ENCODE measurements at places on chromosomes 2 and 18.
A peak's percentile ranks its signal among the peaks of the same experiment; 100 is the strongest.

DNA sequence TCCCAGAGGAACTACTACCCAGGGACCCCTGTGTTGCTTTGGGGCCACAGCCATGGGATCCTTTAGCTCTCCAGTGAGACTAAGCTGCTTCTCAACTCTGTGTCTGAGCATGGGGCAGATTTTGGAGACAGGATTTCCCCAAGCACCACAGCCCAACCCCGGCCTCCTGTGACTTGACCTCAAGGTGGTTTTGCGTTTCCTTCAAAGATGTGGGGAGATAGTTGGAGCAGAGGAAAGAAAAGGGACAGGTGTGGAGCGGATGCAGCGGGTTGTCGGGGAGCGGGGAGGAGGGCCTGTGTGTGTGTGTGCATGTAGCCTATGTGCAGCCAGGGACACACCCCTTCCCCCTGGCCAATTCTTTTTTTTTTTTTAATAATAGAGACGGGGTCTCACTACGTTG lies 10.2 kb downstream of the ARID5A start:
- DNase-seq = no peak

DNA sequence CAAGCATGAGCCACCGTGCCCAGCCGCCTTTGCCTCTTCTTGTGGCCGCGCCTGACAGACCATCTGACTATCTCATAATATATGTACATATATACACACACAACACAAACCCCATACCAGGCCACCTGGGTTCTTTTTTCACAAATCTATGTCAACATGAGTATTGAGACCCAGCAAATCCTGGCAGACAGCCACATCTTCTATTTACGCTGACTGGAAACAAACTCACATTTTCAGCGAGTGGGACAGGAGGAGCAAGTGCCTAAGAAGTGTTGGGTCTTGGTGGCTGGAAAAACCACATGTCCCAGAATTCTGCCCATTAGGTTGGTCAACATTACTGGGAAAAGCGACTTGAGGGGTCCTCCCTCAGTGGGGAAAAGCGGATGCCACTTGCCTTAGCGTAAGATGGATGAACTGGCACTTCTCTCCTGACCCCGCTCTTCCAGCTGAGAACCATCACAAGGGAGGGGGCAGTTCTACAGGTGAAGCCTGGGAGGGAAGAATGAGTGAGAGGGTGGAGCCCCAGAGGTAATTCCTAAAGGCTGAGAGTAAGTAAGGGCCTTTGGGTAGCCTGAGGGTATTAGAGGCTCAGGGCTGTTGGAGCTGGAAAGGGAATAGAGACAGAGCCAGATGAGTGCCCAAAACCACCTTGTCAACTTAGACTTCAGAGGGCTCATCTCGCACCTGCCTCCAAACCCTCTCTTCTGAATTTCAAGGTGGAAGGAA lies 1.9 kb downstream of the SCYGR3 start:
- no peak for DNase-seq

- DNase-seq = no peak
Observed at GRCh38 chr2:185628985-185629384, 109.6 kb upstream of the FSIP2 start.

GRCh38 chr18:43735570-43735969 lies 458.3 kb upstream of the SYT4 start:
- no peak for DNase-seq

DNA sequence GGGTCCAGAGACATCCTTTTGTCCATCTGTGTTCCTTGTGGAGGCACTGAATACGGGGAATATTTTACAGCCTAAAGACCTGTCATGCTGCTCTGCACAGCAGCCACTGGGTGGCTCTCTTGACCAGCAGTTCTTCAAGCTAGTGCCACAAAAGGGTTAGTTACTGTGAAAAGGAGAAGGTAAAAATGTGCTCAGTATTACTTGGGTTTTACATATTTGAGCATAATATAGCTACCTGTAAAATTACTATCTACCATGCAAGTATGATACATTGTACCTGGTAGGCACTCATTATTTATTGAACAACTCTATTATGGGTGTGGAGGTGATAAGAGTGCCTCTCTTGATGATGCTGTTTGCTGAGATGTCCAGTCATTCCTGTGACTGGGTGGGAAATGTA lies 23.6 kb downstream of the FZD5 start:
- no peak for DNase-seq

GRCh38 chr18:70491734-70492348 lies 203.0 kb downstream of the SOCS6 start:
- DNase-seq = peak; percentile 7

DNA sequence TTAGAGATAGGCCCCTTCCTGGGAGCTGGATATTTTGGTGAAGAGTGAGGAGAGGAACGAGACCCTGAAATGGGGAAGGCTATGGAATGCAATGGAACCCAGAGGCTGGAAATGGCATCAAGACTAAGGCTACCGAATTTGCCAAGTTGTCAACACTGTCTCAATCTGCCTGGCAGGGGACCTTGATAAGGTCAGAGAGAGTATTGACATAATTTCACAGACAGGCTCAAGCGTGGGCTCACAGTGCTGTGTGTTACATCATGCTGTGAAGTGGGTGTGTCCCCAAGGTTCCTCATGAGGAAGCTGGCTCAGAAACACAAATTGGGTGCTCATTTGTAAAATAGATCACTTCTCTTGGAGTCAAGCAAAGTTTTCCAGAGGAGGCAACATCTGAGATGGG lies 51.8 kb upstream of the CYRIA start:
- no peak for DNase-seq

DNA sequence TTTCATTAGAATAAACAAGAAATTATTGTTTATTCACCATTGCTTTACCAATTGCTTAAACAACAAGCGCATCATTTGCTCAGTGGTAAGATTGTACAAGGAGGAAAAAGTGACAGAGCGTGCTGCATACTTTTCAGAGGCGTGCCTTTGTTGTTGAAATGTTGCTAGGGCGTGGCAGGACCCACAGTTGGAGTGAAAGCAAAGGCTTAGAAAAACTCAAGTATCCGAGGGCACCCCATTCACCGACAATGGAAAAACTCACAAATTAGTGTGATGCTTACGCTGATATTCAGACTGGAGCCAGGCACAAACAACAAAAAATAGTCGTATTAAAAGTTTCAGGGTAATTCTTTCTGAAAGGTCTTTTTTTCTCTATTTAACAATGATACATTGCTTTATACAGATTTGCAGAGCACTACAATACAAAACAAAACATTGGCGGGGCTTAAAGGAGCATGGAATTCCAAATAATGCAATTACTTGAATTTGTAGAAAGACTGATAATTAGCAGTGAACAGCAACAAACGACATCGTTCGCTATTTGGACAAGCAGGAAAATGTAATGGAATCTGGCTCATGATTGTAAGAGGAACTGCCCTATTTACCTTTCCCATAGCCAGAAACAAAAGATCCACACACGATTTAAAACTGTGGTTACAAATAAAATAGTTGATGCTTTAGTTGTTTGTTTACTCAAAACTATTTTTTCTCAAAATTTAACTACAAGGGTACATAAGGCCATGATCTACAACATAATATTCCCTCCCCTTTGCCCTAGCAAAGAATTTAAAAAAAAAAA lies 37.8 kb upstream of the RTTN start:
- no peak for DNase-seq

DNA sequence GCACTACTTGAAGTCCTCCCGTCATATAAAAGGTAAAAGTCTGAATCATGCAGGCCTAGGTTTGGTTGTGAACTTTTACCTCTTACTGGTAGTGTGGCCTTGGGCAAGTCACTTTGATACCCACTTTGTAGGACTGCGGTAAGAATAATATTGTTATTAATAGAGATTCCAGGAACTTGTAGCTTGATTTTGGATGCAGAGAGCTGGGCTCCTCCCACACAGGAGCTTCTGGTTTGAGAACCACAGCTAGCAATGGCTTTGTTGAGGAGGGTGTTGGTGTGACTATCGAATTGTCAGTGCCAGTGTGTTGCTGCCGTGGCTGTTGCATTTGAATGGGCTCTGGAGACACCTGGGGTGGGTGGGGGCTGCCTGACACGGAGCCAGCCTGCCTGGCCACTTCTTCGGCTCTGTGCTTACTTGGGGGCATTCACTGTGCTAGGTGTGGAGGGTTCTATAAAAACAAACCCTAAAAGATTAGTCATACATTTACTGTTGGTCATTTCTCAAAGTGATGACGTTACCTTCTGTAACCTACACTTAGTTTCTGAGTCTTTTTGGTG lies 38.5 kb downstream of the ASAP2 start:
- no peak for DNase-seq

DNA sequence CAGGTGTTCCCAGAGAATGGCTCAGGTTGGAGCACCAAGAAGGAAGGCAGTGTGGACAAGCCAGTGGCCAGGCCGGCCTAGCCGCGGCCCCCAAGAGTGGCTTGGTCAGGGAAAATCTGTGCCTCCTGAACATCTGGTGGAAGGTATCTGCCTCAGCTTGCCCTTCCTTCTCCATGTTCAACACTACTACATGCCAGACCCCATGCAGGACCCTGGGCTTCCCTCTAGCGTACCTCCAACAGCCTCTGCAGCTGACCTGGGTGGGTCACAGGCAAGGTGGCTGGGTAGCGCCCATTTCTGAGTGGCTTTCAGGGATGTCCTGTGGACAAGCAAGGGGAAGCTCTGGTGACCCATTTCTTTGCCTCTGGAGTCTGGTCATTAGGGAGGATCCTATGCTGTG lies 7.7 kb downstream of the WNT10A start:
- no peak for DNase-seq

DNA sequence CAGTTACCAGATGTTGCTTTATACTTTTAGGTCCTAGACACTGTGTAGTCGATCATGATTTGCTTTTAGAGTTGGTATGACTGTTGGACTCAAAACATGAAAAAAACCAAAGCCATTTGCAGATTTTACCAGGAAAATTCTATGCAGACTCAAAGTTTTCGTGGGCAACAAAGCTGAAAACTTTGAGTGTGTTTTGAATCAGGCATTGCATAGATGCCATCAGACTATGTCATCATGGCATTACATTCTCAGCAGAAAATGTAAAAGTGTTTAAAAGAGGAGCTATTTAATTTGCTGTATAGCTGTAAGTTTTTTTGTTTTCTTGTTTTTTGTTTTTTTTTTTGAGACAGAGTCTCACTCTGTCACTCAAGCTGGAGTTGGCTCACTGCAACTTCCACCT lies 43.5 kb upstream of the ELAC1 start:
- no peak for DNase-seq

GRCh38 chr2:218959141-218959731 lies at the start of gene CDK5R2:
TSS of gene CDK5R2 (plus strand) at chr2:218959666. CDS start at chr2:218959821, 155 bp downstream.
- peak; percentile 42 for DNase-seq

- no peak for DNase-seq
Observed at GRCh38 chr2:156064540-156064939, 268.0 kb downstream of the NR4A2 start.

GRCh38 chr2:69191634-69192033 lies 178.7 kb downstream of the ANTXR1 start:
- no peak for DNase-seq

DNA sequence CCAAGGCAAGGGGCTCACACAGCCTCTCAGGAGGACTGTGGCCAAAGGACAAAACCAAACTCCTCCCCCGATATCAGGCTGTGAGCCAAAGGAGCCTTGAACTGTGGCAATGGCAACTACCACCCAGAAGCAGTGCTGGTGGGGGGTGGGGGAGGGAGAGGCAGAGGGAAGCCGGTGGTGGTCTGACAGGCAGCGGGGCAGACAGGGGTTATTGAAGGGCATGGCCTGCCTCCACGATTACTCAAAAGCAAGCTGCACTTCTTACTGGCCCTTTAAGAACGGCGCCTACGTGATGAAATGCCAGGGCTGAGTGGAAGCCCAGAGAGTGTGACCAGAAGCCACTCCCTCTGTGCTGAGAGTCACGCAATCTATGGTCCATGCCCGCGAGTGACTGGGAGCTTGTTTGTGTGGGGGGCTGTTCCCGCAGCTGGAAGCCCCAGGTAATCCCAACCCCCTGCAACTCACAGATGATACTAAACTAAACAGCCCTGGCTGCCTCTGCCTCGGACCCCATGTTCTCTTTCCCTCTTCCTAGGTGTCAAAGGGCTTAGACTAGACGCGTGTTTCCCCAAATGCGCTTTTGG lies 128.2 kb upstream of the CXCR4 start:
- no peak for DNase-seq

GRCh38 chr2:38728694-38729093 lies 22.5 kb downstream of the SRSF7 start:
- no peak for DNase-seq

GRCh38 chr2:36698993-36699392 lies 2.5 kb downstream of the VIT start:
- DNase-seq = no peak

GRCh38 chr2:106274668-106275067 lies 80.6 kb upstream of the UXS1 start:
- no peak for DNase-seq

- DNase-seq = no peak
Observed at GRCh38 chr2:120105360-120105759, 92.5 kb downstream of the EPB41L5 start.

DNA sequence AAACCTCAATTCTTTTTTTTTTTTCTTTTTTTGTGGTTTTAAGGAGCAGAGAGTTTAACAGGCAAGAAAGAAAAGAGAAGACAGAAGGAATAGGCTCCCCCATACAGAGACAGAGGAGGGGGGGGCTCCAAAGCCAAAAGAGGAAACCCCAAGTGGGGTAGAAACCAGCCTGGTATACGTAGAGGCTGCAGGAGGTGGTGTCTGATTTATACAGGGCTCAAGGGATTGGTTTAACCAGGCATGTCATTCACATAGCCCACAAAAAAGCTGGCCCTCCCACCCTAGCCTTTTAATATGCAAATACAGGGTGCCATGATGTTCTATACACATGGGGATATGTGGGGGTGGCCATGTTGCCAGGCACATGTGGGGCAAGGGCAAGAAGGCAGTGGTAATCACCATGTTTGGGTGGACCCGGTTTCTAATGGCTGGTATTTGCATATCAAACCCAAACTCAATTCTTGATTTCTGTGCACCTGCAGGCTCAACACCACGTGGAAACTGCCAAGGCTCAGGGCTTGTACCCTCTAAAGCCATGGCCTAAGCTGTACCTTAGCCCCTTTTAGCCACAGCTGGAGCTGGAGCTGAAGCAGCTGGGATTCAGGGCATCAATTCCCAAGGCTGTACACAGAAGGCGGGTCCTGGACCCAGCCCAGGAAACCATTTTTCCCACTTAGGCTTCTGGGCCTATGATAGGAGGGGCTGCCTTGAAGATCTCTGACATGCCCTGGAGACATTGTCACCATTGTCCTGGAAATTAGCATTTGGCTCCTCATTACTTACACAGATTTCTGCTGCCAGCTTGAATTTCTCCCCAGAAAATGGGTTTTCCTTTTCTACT lies 170.3 kb downstream of the MAIP1 start:
- no peak for DNase-seq

DNA sequence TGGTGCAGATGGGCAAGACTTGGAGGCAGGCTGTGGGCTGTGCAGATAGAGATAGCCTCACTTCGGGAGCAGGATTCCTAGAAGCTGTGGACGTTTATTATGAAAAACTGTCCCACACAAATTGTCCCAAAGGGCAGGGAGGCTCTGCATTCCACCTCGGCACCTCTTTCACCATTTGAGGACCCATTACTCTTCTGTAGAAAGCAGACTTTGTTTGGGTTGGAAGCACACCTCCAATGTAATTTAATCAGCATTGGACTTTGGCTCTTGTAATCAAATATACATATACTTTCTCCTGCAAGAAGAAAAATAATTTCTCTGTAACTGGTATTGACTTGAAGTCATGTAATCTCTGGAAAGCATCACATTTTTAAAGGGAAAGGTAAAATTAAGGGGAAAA lies 8.5 kb downstream of the ONECUT2 start:
- no peak for DNase-seq

Measured in activated T-helper 9 cell treated with anti-CD3 and anti-CD28 coated beads, Interleukin-2, amount 50 U/mL, for 16 hours (primary cell).